ENCODE measurements at places on chromosomes 6 and 20.

- DNase-seq = peak; percentile 28
Measured at GRCh38 chr6:6901205-6901719, 206.5 kb upstream of the RREB1 start.

DNA sequence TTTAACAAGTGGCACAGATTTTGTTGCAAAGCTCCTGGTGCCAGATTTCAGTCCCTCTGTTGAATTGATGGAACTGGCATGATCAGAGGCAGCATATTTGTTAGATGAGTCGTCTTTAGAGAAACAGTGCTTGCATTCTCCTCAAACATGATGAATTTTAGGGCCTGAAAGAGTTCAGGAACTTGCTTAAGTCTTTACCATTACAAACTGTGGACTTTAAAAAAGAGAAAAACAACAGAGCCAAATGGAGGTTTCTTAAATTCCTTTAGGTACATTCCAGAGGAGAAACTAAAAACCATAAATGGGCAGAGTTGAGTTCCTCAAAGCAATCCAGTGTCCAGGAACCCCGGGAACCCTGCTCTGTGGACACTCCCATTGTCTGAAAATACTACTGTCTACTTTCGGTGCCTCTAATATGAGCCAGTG lies 2.5 kb downstream of the GTF2H5 start:
- no peak for DNase-seq

DNA sequence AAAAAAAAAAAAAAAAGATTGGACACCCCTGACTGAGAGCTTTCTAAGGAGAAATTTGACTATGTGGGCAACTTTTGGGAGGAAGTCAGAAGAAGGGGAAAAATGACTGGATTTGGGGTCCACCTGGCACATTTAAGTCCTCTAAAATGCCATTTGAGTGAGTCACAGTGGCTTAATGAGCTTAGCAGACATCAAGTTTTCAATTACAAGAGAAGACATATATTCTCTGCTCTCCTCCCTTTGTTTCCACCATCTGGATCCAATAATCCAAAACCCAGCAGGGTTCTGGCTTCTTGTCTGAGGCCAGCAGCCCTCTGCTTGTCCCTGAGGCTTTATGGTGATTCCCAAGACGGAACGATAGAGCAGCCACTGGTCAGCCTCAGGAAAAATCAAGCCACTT lies 6.9 kb downstream of the PI3 start:
- DNase-seq = no peak

- DNase-seq = no peak
Measured at GRCh38 chr6:35894776-35895175, 26.1 kb downstream of the SRPK1 start.

DNA sequence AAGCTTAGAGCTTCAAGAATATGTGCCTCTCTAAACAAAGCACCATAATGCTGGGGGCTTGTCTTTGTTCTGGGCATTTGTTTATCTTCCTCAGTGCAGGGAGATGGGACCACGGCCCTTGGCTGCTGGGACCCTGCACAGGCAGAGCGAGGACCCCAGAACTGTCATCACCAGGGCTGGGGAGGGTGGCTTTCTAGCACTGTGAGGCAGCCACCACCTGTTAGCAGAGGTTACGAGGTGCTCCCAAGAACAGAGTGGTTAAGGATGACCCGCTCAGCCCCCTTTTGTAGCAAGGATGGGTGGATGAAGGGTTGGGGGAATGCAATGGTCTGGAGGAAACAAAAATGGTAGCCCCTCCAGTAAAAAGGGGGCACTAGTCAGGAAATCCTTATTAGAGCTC lies 34.9 kb downstream of the METTL24 start:
- no peak for DNase-seq

- no peak for DNase-seq
Measured at GRCh38 chr6:127300411-127300810, 33.7 kb downstream of the RNF146 start.

GRCh38 chr6:40022867-40023266 lies 88.6 kb upstream of the MOCS1 start:
- DNase-seq = no peak

GRCh38 chr20:33812908-33813462 lies 1.8 kb downstream of the CHMP4B start:
- DNase-seq = peak; percentile 69

GRCh38 chr6:125678601-125679000 lies 70.8 kb upstream of the HEY2 start:
- no peak for DNase-seq
